ENCODE measurements at places on chromosomes 4 and X.

- no peak for DNase-seq
These were observed 743 bp downstream of the NKAP start for GRCh38 chrX:119942831-119943184.

- no peak for DNase-seq
These were observed 144.1 kb downstream of the SOWAHB start for GRCh38 chr4:76753814-76754213.

DNA sequence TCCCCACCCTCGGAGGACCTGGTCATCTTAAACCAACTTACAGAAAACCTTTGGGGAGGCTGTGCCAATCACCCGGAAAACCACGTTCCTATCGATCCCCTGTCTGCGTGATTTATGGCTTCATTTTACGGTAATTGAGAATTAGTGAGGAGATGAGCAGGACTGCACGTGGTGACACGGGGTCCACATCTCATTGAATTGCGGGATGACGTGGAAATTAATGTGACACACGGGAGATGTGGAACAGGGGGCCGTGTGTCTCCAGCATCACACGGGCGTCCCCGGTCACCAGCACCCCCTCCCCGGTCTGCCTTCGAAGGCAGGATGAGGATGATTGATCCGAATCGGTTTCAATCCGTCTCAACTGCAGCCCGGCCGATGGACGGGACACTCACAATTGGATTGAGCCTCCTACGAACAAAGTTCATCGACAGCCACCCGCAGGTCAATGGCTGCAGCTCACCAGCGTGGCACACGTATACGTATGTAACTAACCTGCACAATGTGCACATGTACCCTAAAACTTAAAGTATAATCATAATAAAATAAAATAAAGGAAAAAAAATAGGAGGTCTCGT is 160.3 kb downstream of the SHOX start:
- DNase-seq, result no peak

DNA sequence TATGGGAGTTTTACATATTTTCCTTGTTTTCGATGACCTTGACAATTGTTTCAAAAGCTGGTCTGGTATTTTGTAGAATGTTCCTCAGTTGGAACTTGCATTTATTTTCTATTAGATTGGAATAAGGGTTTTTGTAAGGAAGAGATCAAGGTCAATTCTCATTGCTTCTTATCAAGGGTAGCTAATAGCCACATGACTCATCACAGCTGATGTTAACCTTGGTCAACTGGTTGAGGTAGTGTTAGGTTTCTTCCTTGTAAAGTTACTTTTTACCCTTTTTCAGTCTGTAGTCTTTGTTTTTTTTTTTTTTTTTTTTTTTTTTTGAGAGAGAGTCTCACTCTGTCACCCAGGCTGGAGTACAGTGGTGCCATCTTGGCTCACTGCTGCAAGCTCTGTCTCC is 257.2 kb downstream of the SNCA start:
- DNase-seq, result no peak

- no peak for DNase-seq
These were observed 34.3 kb downstream of the ZNF330 start for GRCh38 chr4:141255016-141255415.

DNA sequence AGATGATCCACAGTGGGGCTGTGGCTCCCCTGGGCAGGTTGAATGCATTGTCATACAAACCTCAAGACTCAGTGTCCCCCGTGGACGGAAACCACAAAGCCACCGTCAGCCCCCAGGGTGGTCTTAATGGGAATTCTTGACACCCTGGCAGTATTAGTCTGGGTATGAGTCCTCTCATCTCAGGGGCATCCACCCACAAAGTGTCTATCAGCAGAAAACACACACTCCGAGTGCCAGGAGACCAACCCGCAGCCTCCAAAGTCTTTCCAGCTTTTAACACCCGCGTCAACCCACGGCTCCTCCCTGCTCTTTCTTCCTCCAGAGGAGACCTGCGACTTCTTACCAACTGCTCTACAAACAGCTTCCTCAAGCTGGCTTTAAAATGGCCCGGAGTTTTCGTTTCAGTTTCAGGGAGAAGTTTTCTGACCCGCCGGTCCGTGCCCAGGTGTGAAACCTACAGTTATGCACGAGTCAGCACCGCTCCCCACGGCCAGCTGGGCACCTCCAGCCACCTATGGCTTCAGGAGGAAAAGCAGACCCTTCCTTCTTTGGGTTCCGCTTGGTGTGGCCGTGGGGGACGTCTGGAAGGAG is 14.4 kb upstream of the ASMTL start:
- peak; percentile 63 for DNase-seq

GRCh38 chrX:54030329-54030728 is 13.9 kb downstream of the PHF8 start:
- DNase-seq, result no peak

- no peak for DNase-seq
These were observed 109.7 kb downstream of the PDLIM5 start for GRCh38 chr4:94561249-94562024.

DNA sequence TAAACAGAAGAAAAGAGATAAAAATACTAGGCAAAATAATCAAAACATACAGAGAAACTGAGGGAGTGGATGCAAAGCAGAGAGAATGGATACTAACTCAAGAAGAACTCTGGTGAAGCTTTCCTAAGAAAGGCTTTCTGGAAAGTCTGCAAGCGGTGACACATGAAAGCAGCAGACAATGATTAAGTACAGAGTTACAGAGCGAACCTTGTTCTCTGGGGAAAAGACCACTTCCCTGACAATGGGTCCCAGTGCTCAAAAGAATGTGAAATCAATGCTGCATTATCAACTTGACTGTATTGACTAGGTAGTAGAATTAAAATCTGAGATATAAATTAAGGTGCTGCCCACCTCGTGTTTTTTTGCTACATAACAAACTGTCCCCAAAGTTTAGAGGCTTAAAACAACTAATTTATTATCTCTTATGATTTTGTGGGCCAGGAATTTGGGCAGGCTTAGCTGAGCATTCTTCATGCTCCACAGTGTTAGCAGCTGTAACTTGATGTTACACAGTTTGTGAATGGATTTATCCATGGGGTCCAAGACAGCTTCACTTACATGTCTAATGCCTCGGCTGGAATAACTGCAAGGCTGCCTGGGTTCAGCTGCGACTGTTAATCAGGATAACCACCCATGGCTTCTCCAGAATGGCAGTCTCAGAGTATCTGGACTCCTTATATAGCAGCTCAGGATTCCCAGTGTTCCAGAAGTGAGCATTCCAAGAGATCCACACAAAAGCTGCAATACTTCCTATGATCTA is 106.9 kb upstream of the INPP4B start:
- DNase-seq, result no peak

- DNase-seq, result no peak
These were observed 210.0 kb downstream of the HS3ST1 start for GRCh38 chr4:11218692-11219091.

DNA sequence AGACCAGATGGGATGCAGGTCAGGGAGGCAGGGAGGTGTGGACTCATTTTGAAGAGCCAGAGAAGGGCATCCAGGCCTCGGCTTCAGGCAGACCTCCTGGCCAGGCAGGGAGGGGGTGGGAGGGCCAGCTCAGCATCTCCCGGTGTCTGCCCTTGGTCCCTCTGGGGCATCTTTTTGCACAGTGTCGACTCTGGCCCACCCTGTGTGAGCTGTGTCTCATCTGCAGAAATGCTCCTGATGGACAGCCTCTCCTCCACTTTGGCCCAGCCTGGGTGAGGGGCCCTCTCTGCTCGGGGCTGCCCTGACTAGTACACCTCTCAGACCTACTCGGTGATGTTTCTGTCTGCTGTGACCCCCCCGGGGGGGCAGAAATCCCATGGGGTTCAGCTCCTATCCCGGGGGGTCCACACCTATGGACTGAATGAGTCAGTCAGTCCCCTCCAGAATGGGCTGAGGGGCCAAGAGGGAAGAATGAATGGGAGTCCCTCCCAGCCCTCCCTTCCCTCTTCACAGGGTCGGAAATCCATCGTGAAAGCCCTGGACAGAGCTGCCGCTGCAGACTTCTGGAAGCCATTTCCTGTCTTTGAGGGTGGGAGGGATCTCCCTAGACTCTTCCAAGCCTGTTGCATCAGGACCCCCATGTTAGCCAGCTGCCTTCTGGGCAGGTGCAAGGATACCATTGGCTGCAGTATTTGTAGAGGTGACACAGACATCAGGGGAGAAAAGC is 196.7 kb upstream of the PSAPL1 start:
- no peak for DNase-seq

- DNase-seq, result no peak
These were observed 444.6 kb downstream of the STIM2 start for GRCh38 chr4:27305246-27305645.

GRCh38 chr4:100461807-100462605 is 55.8 kb downstream of the EMCN start:
- DNase-seq, result no peak

DNA sequence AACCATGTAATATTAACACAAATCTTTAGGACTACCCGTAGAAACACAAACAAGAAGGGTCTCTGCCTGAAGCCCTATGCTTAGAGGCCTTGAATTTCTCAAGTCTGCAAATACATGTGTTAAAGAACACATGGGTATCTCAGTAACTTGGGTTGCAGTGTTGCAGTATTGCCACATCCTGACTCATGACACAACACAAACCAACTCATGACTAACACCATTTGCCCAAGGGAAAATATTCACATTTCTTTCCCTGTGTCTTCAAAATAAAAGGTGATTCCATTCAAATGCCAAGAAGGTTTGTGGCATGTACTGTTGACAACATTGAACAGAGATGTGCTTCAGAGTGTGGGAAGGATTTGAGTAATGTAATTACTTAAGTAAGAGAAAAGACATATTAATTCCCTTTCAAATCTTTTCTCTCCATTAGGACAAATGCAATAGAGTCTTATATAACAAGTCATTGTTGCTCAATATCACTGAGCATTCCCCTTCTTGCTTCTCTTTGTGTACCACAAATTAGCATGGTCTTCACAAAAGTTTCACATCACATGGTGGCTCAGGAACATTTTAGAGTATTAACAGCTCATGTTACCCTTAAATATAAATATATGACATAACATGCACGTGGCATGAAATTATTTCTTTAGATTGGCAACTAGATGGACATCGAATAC is 487.1 kb downstream of the STPG2 start:
- DNase-seq, result no peak

- no peak for DNase-seq
These were observed 1750.0 kb downstream of the PCDH7 start for GRCh38 chr4:32470087-32470585.

- DNase-seq, result no peak
These were observed 284.1 kb upstream of the TENM3 start for GRCh38 chr4:181959121-181959520.

DNA sequence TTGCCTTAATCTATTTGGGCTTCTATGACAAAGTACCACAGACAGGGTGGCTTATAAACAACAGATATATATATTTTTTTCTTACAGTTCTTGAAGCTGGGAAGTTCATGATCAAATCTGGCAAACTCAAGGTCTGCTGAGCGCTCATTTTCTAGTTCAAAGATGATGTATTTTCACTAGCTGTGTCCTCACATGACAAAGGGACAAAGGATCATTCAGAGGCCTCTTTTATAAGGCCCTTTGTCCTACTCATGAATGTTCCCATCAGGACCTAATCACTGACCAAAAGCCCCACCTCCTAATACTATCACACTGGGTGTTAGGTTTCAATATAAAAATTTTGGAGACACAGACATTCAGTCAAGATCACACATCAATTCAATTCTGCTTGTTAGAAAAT is 2025.2 kb downstream of the PCDH7 start:
- no peak for DNase-seq

- no peak for DNase-seq
These were observed 8.5 kb downstream of the SRP72 start for GRCh38 chr4:56475917-56476316.

GRCh38 chrX:107659768-107660167 is 31.5 kb downstream of the PRPS1 start:
- peak; percentile 20 for DNase-seq

- DNase-seq, result no peak
These were observed 1563.4 kb downstream of the C4orf33 start for GRCh38 chr4:130659320-130659719.

DNA sequence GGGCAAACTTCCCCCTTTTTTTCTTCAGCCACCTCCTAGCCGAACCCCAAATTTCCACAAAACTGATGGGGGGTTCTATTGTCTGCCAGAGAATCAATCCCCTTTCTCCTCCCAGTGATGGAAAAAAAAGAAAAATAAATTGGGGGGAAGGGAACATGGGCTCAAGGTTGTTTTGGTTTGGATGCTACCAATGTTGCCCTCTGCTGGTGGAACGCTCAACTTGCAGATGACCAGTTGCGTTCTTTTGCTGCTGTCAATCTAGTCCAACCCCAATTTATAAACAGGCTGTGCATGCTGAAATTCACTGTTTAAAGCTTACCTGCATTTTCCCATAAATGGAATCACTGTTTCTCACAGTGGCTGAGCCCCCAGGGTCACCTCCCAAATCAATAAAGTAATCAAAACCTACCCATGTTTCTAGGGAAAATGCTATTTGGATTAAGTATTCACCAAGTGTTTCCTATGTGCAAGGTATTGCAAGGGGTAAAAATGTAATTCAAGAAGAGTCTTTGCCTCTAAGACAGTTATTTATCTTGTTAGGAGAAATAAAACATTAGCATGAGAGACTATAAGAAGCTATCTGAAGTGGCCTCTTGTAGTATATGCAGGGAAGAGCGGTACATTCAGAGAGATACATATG is 116.7 kb upstream of the TMEM164 start:
- peak; percentile 53 for DNase-seq

DNA sequence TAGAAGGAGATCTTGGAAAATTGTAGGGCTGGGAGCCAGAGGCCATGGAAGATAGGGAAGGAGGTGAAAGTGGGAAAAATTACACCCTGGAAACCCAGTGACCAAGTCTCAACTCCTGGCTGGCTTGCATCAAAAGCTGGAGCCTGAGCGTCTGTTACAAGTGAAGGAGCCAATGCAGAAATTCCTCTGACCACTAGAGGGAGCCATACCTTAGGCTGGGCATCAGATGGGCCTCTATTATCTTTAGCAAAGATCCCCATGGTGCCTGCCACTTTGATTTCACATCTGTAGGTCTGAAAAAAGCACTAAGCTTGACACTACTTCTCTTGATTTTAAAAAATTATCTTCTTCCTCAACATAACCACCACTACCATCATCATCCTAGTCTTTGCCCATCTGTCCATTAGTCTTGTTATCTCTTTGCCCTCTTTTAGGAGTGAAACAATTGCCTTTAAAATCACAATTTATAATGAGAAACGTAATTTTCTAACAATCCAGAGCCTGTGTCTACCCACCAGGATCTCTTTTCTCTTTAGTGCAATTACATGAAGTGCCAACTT is 62.9 kb downstream of the ANAPC4 start:
- DNase-seq, result peak; percentile 63

GRCh38 chr4:80229128-80229527 is 31.8 kb downstream of the PRDM8 start:
- no peak for DNase-seq
